ENCODE measurements at places on chromosomes 2 and 18.

GRCh38 chr2:218980735-218981389 lies 4.1 kb downstream of the FEV start:
- no peak for DNase-seq

DNA sequence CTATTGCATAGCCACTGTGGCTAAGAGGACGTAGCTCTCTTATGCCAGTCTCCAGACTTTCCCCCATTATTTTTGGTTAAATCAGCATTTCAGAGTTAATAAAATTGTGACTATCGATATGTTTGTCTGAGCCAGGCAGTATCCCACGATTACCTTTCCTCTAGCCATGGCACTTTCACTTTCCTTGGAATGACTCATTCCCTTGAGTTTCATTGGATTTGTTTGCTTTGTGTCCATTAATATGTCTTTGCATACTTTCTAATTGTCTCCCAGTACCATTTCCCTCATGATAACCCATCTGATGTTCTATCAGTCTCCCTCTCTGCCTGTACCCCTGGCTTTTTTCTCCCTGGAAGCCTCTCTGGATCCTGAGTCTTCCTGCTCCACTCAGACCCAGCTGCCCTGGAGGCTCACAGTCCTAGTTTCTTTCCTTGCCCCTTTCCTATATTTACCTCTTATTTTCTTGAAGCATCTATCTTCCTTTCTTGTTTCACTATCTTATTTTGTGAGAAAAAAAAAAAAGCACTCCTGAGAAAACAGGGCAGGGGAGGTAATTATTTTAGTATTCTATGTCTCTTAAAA lies 126.1 kb downstream of the MTX2 start:
- DNase-seq, result no peak

DNA sequence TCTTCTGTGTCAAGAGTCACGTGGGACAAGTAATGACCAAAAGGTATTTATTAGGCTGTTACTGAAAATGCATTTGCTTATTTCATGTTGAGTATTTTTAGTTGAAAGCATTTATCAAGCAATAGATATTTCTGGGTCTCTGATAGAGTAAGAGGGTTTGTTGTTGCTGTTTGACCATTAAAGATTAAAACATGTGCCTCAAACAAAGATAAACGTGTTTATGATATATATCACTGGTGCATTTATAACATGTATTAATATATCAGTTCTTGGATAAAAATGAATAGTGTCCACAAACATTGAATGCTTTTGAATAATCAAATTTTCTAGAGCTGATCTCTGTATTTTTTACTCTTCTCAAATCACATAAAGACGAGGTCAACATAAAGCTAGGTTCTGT lies 467.7 kb downstream of the THSD7B start:
- DNase-seq, result no peak

DNA sequence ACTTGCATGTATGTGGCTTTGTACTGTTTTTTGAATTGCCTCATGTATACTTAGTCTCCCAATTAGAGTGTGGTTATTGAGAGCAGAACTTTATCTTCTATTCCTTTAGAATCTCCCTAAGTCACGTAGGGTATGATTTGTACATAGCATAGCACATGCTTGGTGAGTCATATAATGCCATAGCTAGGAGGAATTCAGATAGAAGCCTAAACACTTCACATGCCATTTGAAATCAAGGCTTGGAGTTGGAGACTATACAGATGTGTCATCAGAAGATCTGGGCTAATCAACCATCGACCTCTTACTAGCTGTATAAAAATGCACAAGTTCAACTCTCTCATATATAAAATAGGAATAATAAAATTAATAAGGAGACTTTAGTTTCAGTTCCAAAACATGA lies 222.6 kb upstream of the ST6GAL2 start:
- DNase-seq, result no peak

GRCh38 chr18:51013259-51013658 lies 16.8 kb upstream of the SMAD4 start:
- DNase-seq, result no peak

DNA sequence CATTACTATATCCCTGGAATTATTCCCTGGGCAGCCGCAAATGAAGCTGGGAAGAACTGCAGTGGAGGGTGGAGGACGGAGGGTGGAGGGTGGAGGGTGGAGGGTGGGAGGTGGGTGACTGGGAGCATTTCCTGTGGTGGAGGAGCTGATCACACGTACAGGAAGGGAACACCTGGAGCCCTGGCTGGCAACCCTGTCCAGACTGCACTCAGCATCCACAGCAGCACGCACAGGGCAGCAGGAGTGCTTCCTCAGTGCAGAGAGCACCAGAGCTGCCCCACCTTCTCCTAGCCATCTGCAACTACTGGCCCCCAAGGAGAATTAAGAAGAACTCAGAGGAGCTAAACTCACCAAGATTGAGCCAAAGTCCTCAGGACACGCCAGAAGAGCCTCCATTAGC lies 249.9 kb downstream of the EIPR1 start:
- DNase-seq, result no peak

GRCh38 chr2:47165001-47165555 lies 10.0 kb upstream of the STPG4 start:
- DNase-seq, result no peak

DNA sequence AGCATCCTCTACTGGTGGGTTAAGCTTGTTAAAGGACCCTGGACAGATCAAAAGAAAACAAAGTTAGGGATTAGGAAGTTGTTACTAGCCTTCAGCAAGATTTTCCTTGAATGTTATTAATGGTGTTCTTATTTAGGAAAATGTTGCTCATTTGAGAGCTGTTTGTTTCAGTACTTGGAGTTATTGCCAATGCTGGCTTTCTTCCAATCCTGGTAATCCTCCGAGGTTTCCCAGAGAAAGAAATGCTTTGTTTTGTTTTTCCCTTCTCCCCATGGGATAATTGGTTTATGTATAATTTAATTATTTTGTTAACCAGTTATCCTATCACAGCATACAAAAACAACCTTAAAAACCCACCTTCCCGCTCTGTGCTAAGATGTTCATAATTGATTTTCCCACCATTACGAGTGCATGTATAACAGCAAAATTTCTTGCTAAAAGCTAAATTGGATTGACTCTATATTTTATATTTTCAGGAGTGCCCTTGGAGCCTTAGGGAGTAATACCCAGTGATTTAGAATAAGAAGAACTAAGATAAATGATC lies 79.8 kb downstream of the MGAT5 start:
- DNase-seq, result no peak

DNA sequence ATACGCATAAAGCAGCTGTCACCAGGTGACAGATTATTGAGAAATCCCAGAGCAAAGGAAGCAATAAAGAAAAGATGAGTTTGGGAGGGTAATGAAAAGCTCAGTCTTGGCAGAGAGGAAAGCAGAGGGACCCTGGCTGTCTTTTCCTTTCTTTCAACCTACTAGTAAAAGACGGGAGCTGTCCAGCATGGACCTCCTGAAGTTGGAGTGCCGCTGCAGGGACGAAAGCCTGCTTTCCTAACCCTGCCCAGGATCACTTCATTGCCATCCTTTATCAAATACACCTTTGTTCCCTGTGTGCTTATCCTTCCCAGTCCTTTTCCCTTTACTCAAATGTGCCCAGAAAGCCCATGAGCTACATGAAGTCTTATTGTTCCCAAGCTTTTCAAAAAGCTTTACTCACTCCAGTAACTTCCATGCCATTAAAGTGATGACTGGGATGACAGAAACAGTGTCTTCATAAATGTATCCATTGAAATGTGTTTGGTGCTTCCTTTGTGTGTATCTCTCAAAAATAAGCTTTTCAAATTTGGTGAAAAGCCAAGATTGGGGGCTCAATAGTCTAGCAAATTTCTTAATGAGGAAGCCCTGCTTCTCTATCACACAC lies 3.7 kb upstream of the SPR start:
- no peak for DNase-seq
